Activated T-helper 17 cell treated with anti-CD3 and anti-CD28 coated beads, Interleukin-2, amount 50 U/mL, for 72 hours (primary cell): ENCODE measurements at places on chromosomes 13 and 19. TPM values are rescaled to one million over a fixed set of nuclear protein-coding genes. Genes with fewer than 3 reads are reported as not detected.

DNA sequence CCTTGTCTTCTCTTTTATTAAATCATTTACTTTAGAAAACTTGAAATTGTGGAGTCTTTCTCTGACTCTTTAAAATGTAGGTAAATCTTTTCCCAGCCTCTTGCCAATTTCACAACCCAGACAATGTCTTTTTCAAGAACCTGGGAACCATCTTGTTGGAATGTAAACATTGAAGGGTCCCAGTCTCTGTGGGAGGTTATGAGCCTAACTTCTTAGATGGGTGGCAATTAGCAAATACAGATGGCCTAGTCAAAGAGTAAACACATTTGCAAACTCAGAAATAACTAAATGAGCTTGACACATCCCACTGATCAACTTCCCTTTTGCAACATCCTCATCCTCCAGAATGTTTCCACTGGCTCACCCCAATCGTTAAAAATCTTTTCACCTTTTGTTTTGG lies 721.0 kb downstream of the PCDH9 start:
- no peak for ATAC-seq

DNA sequence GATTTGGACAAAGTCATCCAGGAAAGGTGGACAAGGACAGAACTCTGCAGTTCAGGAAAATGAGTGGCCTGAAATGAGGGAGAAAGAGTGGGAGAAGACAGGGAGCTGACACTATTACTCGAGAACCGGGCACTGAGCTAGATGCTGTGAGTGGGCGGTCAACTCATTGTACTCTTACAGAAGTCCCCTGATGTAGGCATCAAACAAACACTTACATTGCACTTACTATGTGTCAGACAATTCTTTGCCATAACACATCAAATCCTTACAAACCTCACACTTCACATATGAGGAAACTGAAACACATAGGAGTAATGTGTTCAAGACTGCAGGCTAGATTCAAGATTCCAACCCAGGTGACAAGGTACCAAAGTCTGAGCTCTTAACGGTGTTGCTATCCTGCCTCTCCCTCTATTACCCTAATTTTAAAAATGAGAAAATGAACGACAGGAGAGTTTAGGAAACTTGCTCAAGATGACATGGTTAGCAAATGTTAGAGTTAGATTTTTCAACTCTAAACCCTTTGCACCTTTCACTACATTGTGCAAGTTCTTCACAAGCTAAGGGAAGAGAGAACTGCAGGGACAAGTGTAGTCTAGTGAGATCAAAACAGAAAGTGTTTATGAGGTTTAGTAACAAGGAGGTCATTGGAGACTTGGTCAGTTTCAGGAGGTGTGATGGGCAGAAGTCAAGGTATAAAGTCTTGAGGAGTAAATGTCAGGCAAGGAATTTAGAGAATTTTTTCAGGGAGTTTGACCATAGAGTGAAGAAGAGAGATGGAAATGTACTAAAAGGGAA lies 4.9 kb upstream of the MEDAG start:
- peak; percentile 45 for ATAC-seq

DNA sequence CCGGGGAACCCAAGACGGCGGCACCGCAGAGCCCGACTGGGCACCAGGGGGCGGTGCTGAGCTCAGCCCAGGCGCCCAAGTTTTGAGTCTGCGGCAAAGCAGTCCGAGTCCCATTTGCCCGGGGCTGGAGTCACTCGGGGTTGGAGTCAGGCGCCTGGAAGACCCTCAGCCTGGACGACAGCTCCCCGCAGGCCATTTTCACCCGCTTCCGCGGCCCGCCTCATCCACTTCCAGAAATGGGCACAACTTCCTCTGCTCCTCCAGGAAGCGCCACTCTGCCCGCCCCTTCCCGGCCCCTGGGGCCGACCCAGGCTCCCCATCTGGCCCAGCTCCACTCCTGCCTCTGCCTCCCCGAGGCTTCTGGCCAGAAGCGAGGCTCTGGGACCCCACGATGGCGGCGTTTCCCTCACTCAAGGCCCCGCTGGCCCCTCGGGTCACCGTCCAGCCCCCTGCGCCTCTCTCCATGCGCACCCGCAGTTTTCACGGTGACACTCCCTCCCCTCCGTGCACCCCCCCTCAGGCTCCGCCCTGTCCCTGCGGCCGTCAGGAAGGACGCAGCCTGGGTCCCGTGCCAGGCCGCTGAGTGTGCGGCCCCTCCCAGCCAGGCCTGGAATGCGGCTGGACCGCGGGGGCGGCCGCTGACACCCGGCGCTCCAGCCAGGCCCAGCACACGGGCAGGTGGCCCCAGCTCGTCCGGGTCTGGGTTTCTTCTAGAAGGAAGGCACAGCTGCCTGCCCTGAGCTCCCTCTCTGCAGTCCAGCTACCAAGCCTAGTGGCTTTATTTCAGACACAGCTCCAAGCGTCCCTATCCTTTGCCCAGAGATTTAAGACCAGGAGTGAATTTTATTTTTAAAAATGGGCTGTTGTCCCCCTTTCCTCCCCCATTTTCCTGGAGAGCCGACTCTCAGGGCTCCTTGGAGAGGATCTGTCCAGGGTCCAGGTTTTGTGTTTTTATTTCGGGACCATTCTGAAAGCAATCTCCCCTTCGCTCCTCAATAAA lies 4.7 kb downstream of the SERTAD1 start:
- ATAC-seq = peak; percentile 60

- ATAC-seq = no peak
Observed at GRCh38 chr13:85799097-85799582, at the start of gene SLITRK6. SLITRK6 (minus strand) TSS chr13:85799419; CDS start chr13:85796508, 2,911 bp downstream.

DNA sequence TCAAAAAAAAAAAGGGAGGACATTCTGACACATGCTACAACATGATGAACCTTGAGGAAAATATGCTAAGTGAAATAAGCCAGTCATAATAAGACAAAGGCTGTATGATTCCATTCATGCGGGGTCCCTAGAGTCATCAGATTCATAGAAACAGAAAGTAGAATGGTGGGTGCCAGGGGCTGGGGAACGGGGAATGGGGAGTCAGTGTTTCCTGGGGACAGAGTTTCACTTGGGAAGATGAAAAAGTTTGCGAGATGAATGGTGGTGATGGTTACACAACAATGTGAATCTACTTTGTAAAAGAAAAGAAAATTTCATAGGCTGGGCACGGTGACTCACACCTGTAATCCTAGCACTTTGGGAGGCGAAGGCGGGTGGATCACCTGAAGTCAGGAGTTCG lies 6.1 kb upstream of the CLEC4G start:
- ATAC-seq = peak; percentile 94

DNA sequence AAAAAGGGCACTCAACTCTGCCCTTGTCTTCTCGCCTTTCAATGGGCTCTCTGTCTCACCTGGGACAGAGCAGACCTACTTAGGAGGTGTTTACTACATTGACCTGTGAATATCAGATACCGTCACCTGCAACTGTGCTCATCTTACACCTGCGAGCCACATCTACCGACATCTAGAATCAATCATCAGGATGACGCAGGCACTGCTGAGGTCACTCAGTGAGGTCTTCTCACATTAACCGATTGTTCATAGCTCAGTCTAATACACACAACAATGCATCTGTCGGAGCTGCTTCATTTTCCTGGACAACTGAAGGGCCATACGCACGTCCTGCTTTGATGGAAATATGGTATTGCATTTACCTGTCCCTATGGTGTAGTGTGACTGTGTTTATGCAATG lies 211.9 kb downstream of the FGF9 start:
- ATAC-seq = no peak

GRCh38 chr19:10143681-10144080 lies 24.0 kb upstream of the EIF3G start:
- peak; percentile 13 for ATAC-seq

GRCh38 chr13:75507027-75508001 lies 25.3 kb upstream of the TBC1D4 start:
- no peak for ATAC-seq

- ATAC-seq = no peak
Observed at GRCh38 chr13:40182591-40182990, 483.9 kb downstream of the FOXO1 start.

DNA sequence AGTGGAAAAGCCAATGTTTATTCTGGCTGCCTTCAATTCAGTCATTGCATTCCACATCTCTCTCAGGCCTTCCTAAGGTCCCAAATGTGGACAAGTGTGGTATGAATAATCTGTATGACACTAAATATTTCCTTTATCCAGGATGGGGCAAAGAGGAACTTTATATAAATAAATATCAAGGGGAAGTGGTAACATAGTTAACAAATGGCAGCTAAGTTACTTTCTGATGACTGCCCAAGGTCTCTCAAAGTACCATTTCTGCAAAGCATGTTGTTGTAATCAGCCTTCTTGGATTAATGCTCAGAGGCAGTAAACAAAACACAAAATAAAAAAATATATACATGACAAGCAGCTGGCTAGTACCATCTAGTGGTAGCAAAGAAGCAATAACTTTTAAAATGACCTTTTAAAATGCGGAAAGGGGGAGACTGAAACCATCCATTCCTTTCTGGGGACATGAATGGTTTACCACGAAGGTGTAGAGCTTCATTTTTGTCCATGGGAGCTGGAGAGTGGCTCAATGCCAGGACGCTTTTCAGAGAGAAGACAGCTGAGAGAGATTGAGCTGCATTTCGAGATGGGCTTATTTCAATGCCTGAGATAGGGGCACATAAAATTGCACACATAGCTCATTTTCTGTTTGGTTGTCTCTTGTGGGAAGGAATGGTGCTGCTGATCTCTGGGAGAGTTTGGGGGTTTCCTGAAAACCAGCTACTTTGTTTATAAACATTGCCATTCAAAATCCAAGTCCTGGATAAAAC lies 259.2 kb downstream of the RFC3 start:
- ATAC-seq = no peak

DNA sequence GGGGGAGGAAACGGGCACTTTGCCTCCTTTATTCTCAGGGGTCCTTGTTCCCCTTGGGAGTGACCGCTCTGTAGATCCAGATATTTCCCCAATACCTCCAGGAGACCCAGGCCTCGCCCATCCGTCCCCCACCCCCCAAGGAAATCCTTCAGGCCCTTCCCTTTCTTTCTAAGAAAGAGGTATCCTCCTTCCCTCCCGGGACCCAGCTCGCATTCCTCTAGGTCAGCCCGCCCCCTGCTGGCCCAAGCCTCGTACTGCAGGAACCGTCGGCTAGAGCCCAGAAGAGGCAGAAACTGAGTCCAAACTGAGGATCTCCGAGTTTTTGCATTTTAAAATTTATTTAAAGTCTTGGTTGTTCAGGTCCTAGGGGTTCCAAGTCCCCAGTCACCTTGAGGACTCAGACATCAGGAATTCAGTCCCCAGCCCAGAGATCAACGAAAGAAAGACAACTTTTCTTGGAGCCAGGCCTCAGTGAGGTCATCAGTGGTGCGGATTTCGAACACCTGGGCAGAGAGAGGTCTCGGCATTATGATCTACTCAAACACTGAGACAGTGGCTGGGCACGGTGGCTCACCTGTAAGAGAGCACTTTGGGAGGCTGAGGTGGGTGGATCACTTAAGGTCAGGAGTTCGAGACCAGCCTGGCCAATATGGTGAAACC lies 7.5 kb upstream of the LRFN1 start:
- ATAC-seq = peak; percentile 67

- ATAC-seq = no peak
Observed at GRCh38 chr13:57624565-57625435, 6.7 kb upstream of the PCDH17 start.

GRCh38 chr19:48629599-48630295 lies 7.4 kb downstream of the DBP start:
- no peak for ATAC-seq

GRCh38 chr19:926589-927350 lies 935 bp downstream of the ARID3A start:
- ATAC-seq = no peak

GRCh38 chr13:33107361-33107760 lies 91.1 kb downstream of the KL start:
- no peak for ATAC-seq

DNA sequence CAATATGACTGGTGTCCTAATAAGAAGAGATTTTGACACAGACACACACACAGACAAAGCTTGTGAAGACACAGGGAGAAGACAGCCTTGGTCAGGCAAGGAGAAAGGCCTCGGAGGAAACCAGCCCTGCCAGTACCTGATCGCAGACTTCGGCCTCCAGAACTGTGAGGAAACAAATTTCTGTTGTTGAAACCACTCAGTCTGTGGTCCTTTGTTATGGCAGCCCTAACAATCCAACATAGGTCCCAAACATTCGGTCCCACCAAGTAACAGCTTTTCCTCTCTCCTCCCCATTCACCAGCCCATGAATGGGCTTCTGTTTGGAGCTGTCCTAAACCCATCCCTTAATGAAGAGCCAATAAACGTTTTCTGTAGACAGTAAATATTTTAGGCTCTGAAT lies 36.4 kb upstream of the UBAC2 start:
- no peak for ATAC-seq

DNA sequence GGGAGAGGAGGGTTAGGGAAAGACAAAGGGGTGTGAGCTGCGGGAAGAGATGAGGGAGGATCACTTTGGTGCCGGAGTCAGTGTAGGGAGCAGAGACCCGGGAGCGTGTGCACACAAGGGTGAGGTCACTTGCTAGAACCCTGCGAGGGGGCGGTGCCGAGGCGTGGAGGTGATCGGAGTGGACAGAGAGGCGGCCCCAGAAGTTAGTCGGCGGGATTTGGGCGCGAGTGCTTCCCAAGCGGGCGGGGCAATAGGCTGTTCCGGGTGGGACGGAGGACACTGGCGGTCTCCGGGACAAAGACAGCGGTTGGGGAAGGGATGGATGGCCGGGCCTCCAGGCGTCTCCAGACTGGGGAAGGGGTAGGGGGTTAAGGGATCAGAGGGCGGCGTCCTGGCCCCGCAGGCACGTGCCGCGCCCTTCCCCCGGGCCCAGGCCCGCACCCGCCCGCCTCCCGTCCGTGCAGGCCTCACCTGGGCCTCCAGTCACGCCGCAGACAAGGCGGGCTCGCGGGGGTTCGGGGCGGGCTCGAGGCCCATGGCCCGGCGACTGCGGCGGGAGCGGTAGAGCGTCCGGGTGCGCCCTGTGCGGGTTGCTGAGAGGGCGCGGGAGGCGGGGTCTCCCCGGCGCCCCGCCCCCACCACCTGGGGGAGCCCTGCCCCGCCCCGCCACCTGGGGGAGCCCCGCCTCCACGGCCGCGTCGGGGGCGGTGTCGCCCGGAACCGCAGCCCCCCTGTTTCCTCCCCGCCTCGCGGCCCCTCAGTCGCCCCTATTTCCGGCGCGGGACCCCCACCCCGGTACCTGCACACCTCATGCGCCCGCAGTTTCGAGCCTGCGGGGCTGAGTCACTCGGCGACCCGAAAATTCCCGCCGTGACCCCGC lies at the start of gene LPAR2:
LPAR2 (minus strand) TSS at position 600 of the 880 bp plus-strand sequence. CDS start 945 bp downstream, outside the sequence.
- peak; percentile 79 for ATAC-seq

The CYP4F2 gene
- not detected for total RNA-seq

The ZNF616 gene
- 11.6 TPM for total RNA-seq

The SIGLEC11 gene
- total RNA-seq = not detected

The SYNGR4 gene
- total RNA-seq = not detected

The LYPD3 gene
- total RNA-seq = 3.0 TPM

The SUPT5H gene
- total RNA-seq = 239 TPM

The ZNF723 gene
- 0.24 TPM for total RNA-seq

The TUBA3C gene
- total RNA-seq = not detected

The DLL3 gene
- 0.16 TPM for total RNA-seq

The FBXO27 gene
- total RNA-seq = 0.43 TPM

The KANK3 gene
- total RNA-seq = 6.3 TPM

The CEACAM3 gene
- total RNA-seq = not detected

The USHBP1 gene
- 0.26 TPM for total RNA-seq
